ENCODE measurements at places on chromosomes 5 and 9.

- no peak for DNase-seq
Observed at GRCh38 chr5:138051441-138052296, 18.8 kb upstream of the FAM13B start.

DNA sequence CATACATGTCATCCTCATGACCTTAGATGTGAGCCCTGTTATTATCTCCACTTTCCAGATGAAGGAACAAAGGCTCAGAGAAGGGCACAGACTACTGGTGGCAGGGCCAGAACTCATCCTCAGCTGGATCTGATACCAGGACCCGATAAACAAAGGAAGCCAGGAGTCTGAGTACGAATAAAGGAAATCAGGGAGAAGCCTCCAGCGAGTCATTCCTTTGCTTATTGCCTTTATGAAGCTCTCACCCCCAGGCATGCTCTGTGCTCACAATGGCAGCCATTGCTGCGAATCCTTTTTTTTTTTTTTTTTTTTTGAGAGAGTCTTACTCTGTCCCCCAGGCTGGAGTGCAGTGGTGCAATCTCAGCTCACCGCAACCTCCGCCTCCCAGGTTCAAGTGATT is 130.1 kb downstream of the GAPVD1 start:
- no peak for DNase-seq

DNA sequence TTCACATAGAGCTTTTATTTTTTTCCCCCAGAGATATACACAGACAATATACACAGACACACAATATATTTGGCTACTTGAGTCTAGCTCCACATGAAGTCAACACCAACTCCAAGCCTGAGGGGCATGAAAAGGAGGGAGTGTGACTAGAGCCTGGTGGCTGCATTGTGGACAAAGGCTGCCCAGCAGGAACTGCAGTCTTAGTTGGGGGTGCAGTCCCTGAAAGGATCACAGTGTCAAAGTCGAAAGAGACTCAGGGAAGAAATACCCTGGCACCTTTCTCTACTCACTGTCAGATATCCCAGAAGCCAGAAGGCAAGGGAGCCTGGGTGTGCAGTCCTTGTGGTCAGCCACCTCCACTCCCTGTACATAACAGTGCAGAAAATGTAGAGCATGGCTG is 231.6 kb upstream of the RPS23 start:
- no peak for DNase-seq

DNA sequence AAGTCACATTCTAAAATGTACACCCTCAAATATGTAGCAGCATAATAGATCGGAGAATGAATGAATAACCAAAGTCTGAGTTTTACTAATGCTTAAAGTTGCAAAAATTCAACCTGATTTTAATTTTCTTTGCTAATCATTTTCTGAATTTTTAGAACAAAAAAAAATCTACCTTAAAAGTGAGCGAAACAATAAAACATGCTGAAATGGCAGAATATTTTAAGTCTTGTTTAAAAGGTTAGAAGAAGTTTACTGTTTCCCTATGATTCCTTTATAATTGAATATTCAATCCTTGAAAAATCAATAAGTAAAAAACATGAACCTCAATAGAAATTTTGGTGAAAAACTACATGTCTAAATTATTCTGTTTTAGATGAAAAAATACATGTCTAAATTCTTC is 27.1 kb upstream of the ZNF462 start:
- no peak for DNase-seq

- no peak for DNase-seq
Observed at GRCh38 chr5:96297290-96297689, 135.8 kb downstream of the PCSK1 start.

DNA sequence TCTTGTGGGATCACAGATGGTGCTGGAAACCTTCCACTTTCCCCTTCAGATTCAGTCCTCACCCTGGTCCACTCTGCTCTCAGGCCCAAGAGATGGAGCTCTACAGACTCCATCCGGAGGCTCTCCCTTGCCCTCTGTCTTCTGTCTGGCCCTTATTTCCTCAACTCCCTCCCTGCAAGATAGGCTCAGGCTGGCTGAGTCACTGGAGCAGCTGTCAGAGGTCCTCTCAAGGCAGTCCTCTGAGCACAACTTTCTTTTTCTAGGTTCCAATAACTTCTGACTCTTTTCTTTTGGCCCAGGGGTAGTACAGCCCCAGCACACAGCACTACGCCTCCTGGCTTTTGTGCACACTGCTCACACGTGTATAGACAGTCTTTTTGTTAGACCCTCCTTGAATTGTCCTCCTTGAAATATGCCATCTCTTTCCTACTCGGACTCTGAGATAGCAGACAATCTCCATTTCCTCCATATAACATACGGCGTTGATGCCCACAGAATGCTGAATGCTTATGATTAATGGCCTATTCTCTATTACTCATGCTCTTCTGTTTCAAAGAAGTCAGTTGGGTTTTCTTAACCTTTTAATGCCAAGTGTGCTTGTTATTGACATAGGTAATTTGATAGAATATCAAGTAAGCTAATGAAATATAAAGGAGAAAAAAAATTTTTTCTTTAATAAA is 193.1 kb downstream of the SLC12A2 start:
- no peak for DNase-seq

DNA sequence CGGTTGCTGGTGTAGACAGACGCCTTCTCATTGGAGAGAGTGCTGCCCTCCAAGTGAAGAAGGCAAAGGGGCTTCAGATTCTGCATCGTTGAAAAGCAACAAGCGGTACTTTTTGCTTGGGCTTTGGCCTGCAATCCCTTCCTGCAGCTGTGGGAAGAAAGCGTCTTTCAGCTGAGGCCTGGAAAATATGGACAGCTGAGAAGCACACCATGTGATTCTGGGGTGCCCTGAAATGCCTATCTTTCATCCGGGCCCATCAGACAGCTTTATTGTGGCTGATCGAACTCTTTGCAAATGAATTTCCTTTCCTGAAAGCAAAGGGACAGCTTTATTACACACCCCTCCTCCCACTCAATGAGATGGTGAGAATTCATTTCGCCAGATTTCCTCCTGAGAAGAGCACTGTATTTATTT is 74.0 kb downstream of the NSG2 start:
- DNase-seq, result no peak

GRCh38 chr5:141680751-141681201 is 1.3 kb downstream of the ARAP3 start:
- no peak for DNase-seq

DNA sequence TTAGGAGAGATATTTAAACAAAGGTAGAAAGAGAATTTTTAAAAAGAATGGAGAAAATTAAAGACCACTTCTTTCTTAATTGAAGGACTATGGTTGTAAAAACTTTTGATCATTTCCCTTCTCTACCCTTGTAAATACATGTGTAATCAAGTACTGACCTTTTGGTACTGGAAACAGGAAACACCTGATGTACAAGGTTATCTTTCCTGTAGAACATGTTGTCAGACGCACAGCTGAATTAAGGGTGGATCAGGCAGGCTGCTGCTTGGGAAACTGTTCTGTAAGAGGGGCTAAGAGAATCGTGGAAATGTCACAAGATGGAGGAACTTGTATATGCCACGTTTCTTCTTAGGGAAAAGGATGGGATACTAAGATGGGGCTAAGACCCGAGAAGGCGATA is 341.6 kb downstream of the ZNF608 start:
- DNase-seq, result no peak

DNA sequence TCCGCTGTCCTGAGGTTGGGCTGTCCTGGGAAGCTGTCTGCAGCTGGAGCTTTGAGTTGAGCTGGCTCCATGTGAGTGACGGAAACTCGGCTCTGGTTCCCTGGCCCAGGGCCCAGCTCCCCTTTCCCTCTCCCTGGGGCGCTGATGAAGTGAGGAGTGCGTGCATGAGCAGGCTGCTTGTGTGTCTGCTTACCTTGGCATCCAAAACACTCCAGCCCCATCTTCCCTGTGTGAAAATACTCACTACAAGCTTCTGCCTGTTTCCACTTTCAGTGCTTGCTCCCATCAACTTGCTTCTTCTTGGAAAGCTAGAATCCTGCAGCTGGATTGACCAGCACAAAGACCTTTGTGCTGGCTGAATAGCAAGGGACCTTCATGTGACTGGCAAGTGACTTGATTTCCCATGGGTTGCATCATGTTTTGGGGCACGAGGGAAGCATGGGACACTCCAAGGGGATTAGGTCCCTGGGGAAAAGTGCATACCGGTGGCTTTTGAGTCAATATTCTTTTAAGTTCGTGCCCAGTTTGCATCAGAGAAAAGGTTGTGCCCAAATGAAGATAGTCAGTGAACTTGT is 198.1 kb downstream of the GADD45G start:
- DNase-seq, result no peak

DNA sequence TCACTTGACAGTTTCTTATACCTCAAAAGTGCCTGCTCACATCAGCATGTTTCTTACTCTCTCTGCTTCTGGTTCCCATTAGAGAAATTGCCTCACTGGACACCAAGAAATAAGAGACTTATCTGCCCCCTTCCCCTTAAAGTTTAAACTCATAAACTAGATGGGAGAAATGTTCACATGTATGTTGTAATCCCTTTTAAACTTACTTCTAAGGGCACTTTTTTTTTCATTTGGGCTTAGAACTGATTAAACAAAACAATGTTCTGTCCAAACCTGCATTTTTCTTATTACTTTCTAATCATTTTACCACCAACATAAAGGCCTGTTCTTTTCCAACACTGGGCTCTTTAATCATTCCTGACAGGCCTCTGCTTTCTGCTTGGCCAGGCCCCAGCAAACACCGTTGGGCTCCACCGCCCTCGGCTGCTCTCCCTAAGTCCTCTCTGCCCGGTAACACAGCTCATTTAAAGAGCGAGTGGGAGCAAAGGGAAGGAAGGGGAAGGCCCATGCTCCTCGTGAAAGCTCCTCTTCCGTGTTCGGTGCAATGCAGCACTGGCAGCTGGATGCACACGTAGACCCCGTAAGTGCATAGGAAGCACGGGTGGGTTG is 53.4 kb downstream of the ROR2 start:
- DNase-seq, result no peak

DNA sequence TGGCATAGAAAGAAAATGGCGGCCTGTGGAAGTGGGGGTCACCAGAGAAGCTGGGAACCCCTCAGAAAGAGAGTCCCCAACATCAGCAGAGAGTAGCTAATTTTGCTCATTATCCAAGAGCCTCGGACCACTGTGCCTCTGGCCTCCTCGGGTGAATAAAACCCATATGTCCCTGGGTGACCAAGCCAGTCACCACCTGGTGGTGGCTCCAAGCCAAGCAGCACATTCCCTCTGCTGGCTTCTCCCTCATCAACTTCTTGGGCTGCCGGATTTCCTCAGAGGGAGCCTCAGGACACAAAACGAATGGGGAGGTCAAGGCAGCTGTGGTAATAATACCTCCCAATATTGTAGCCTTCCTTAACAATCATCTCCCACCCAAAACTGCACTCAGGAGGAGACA is 242.5 kb downstream of the NFIB start:
- no peak for DNase-seq

DNA sequence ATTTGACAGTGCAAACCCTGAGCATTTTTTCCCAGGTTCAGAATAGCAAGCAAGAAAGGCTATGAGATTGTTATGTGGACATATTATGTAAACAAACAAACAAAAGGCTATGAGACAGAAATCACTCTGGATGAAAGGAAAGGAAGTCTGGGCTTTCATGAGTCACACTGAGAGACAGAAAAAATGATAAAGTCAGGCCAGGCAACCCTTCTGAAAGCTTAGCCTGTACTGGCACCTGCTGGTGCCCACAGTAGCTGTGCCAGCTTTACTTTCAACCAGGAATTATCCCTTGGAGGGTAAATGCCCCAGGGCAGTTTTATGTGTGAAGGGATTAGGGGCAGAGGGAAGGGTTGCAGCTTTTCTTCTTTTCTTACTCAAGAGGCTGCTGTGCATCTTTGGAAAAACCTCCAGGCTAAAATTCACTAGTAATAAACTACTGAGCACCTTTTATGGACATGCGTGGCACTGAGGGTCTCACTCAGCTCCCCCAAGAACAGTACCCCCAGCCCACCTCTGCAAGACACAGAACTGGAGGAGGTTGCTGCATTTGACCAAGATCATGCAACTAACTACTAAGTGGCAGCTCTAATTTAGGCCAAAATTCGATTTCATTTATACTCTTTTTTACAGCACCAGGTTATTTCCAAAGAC is 41.7 kb downstream of the ACTL7B start:
- no peak for DNase-seq

DNA sequence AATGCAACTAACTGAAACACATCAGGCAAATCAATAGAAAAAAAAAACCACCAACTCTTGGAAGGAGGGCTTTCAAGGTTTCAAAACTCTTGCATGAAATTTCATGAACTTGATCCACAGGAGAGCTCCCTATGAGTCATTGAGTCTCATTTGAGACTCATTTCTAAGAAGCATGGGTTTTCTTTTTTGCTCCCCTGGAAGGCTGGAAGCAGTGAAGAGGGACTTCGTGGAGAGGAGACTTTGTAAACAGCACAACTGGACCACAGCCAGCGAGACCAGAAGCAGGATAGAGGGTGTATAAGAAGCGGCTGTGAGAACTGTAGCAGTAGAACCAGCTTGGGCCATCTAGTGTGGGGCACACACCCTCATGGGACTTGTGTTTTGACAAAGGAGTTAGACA is 41.2 kb upstream of the RAPGEF1 start:
- DNase-seq, result no peak

- no peak for DNase-seq
Observed at GRCh38 chr5:165014439-165014838, 1509.0 kb downstream of the MAT2B start.

DNA sequence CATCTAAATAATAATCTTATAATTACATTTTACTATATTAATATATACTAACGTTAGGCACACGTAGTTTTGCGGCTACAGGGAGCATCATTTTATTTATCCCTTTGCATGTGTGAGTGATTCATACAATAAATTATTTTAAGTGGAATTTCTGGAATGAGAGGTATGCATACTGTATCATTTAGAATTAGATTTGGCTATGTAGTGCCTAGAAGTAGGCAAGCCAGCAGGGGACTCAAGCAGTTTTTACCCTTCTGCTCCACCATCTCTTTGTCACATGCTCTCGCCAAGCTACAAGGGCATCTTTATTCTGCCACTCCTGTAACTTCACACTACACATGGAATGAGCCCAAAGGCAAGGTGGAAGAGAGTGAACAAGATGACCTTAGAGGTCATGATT is 60.8 kb downstream of the MEGF10 start:
- no peak for DNase-seq

DNA sequence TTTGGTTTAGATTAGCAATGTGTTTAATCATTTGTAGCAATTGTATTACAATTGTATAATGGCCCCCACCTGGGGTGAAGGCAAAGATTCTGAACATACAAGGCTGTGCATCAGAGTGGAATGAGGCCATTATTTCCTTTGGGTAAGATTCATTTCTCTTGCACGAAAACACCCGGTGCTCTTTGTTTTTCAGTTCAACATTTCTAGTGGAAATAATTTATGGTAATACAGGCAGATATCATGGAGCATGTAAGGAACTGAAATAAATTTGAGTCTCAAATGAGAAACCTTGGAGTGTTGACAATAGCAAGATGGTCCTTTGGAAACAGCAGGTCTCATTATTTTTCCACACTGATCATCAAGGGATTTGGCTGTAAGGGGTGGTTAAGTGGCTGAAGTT is 475.9 kb downstream of the GABRG2 start:
- DNase-seq, result no peak

GRCh38 chr5:168479166-168479565 is 7.1 kb upstream of the RARS1 start:
- no peak for DNase-seq

GRCh38 chr9:98852460-98852734 is 44.9 kb downstream of the GALNT12 start:
- DNase-seq, result no peak
